ENCODE measurements at places on chromosomes 7 and 10.

- DNase-seq, result no peak
These were observed 71.0 kb downstream of the SEMA3C start for GRCh38 chr7:80847895-80848294.

GRCh38 chr7:33423646-33424020, 294.3 kb downstream of the BBS9 start:
- DNase-seq, result peak; percentile 9

- no peak for DNase-seq
These were observed 23.0 kb downstream of the CDH23 start for GRCh38 chr10:71419750-71420149.

DNA sequence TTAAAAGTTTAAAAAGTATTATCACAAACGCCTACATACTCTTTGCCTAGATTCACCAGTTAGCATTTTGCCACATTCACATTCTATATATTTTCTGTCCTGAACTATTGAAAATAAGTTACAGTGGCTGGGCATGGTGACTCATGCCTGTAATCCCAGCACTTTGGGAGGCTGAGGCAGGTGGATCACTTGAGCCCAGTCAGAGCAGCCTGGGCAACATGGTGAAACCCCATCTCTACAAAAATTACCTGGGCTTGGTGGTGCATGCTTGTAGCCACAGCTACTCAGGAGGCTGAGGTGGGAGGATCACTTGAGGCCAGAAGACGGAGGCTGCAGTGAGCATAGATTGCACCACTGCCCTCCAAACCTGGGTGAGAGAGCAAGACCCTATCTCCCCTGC, 5.3 kb downstream of the ARPC1A start:
- DNase-seq, result no peak

DNA sequence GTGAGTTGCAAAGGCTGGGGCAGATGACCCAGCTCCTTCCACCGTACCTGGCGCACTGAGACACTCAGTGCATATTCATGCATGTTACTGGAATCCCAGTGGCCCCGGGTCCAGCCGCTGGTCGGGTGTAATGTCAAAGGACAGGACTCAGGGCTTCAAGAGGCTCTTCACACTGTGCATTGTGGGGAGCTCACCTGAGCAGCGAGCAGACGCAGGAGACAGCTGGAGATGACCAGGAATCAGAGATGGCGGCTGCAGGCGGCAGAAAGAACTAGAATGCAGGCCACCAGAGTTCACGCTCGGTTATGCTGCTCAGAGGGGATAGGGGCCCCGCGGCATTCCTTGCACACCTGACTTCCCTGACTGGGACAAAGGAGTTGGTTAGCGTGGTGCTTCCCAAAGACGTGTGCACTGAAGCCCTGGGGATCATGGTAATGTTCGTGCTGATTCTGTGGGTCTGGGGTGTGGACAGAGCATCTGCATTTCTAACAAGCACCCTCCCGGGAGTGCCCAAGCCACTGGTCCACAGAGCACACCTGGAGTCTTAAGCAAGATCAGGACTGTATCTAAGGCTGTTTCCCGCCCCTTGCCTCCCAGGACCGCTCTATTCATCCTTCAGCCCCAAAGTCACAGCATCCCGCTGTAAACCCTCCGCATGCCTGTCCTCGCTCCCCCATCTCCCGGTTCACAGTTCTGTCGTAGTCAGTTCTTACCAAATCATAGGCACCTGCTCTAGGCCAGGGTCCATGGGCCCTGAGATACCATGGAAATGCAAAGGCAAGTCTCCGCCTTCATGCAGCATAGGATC, 71.0 kb downstream of the MKI67 start:
- no peak for DNase-seq

- DNase-seq, result no peak
These were observed 131.1 kb upstream of the CHST15 start for GRCh38 chr10:124224331-124225028.

DNA sequence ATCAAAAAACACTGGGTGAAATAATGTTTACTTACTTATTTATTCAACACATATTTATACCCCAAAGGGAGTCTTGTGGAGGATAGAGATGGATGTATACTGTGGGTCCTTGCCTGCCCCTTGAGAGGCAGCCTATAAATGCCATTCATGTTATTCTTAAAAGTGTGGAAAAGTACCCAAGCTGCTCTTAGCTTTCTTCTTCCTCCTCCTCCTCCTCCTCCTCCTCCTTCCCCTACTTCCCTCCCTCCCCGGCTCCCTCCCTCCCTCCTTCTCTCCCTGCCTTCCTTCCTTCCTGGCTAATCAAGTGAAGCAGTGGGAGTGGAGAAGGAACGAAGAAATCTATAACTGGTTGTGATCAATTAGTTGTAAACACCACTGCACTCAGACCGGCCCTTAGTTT, 21.2 kb upstream of the IGF2BP3 start:
- DNase-seq, result no peak

GRCh38 chr10:62388328-62388727, 14.2 kb downstream of the ZNF365 start:
- DNase-seq, result no peak

DNA sequence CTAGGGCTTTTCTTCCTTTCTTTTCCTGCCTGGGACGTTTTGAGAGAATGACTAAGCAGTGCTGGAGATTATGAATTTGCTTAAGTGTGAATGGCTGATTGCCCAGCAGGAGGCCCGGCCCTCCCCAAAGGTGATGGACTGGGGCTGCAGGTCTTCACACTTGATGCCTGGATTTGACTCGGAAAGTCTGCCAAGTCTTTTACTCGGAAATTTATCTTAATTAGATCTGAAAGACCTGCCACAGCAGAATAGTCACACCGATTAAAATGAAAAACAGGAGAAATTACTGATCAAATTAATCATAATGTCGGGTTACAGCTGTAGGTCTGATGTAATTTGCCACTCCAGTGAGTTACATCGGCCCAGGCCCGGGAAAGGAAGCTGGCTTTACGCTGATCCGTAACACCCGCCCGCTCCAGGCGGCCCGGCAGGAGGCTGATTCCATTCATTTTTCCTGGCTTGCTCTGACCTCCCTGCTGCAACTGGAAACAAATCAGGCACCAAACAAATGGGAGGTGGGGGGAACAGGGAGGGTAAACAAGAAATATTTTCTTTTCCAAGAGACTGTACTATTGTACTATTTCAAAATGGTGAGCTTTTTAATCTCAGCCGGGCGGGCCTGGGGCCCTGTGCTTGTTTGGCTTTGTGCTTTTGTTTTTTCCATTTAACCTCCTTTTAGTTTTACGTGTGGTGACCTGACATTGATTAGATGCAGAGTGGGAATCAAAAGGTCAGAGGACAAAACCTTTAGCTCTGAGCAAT, 212.4 kb upstream of the YAE1 start:
- no peak for DNase-seq

GRCh38 chr7:1156782-1157535, 3.0 kb downstream of the ZFAND2A start:
- no peak for DNase-seq

- no peak for DNase-seq
These were observed 538.5 kb upstream of the FOXK1 start for GRCh38 chr7:4143511-4144171.

DNA sequence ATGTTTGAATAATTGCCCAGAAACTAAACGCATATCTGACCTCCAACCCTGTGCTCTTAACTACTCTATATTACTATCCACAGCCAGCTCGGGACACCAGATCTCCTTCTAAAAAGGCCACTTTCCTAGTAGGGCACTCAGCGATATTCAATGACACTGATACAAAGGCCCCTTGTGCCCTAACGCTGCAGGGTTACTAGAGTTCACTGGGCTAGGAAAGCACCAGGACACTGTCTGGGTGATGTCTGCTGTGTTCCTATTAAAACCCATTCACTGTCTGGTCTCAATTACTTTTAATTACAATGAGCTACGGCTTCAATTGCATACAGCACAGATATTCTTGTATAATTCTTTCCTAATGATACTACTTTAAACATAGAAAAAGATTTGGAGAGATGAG, 91.7 kb downstream of the SORCS1 start:
- DNase-seq, result no peak

DNA sequence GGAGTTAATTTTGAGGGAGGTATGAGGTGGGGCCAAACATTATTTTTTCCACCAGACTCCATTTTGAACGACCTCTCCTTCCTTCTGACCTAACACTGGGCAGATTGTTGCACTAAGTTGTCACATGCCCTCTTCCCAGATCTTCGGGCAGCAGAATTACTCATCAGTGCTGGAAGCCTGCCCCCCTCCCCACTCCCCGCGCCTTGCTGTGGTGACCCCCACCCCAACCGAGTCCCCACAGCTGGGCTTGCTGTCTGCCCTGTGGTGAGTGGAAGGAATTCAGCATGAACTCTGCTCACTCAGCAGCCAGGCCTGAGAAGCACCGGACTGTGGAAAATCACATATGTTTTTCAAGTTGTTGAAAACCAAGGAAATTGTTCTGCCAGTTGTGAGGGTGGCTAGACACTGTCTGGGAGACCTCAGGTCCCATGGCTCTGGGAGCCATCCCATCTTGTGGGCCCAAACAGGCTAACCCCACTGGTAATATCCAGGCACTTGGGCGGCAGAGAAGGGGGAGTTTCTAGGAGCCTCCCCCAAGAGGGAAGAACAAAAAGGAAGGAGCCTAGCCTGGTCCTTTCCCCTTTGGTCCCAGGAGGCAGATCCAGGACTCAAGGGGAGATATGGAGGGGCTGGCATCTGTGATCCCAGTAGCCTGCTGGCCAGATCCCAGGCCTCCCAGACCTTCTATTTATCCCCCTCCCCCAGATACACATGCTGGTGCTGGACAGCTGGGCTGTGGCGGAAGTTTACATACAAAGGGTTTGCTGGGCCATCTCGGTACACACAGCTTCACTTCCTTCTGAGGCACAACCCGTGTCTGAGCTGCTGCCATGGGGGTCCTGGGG, 3.5 kb upstream of the AEBP1 start:
- no peak for DNase-seq

DNA sequence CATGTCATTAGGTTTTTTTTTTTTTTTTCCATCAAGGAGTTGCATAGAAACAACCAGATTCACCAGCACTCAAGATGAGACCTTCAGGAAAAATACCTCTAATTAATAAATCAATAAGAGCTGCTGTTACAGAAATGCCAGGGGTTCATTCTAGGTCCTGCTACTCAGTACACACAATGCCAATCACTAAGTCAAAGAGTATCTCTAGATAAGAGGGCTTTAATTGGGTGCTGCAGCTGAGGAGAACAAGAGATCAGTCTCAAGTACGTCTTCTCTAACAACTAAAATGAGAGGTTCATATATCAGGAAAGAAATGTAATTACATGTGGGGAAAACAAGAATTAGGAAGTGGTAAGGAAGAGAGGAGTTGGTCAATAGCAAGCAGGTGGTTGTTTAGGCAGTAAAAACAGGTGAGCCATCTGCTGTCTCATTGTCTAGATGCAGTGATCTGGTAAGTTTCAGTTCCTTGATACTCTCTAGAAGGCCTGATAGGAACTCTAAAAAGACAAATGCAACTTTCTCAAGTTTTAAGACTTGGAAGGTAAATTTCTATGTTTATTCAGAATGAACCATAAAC, 272.9 kb upstream of the ZWINT start:
- no peak for DNase-seq

GRCh38 chr10:79248341-79249185, 98.7 kb upstream of the PPIF start:
- DNase-seq, result no peak

DNA sequence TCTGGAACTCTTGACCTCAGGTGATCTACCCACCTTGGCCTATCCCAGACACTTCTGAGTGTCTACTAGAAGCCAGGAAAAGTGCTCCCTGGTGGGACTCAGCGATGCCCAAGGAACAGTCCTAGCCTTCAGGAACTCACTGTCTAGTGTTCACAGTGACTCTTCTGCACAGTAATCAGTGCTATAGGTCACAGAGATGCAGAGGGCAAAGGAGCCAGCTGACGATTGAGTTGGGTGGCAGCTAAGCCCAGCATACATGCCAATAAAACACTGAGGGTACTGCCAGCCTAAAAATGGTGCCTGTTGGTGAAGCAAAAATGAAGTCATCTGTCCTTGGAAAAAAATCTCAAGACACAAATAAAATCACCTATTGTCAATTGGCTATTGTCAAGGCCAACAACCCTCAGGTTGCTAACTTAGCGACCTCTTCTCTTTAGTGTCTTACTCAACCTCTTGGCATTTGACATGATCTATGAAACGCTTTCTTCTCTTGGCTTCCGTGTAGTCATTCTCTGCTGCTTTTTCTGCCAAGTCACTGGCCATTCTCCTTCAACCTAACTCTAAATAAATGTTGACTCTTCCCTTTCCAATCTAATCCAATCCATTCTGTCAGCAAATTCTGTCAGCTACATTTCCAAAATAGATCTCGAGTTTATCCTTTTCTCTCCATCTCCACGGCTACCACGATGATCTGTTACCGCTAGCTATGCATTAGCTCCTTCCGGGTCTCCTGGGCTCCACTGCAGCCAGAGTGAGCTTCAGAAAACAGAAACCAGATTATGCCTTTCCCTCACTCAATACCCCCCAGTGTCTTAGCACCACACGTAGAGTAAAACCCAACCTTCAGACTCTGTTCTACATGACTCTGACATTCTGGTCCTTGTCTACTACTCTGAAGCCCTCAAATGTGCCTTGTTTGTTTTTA, 99.2 kb downstream of the ATXN7L1 start:
- DNase-seq, result no peak

DNA sequence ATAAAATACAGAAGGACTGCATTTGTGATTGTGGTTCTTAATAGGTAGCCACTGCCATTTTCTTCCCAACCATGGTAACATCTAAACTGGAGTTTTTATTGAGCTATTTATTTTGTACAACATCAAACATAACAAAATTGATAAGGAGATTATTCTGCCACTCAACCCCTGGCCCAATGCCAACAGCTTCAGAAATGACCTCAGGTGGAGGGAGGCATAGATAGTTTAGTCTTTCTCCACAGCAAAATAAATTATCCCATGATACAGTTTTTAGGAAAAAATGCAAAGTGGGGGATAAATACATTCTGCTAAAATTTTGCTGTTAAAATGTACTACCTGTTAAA, 57.6 kb downstream of the LRRTM3 start:
- DNase-seq, result no peak

GRCh38 chr10:65491799-65492198, 1434.0 kb upstream of the LRRTM3 start:
- DNase-seq, result no peak

- DNase-seq, result no peak
These were observed 80.1 kb upstream of the LRRC17 start for GRCh38 chr7:102832674-102833073.

- no peak for DNase-seq
These were observed 60.2 kb downstream of the ADRA2A start for GRCh38 chr10:111137007-111137406.

GRCh38 chr7:87147500-87147899, 4.8 kb upstream of the DMTF1 start:
- DNase-seq, result no peak

DNA sequence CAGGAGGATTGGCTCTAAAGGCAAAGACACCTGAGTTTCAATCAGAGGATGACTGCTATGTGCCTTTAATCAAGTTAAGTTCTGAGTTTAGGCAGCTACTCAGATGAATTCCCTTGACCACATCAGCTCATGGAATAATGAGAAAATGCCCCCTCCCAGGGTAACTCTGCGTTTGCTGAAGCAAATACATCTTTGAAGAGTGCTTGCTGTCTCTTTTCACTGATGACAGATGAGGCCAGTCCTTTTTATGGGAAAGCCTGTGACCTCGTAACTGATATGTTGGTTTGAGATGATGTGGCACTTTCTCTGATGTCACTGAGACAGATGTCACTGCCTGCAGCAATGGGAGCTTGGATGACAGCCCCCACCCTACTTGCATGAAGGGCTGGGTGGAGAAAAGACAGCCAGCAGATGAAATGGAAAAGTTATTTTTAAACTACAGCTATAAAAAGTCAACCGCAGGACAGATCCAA, 43.7 kb upstream of the DGKI start:
- DNase-seq, result peak; percentile 42

GRCh38 chr10:963655-964054, 24.6 kb upstream of the GTPBP4 start:
- no peak for DNase-seq
